ENCODE measurements at places on chromosomes 2 and 18.

- DNase-seq: no peak
- H3K4me1 ChIP-seq: peaks cover 15% of the 10 kb centered on the region
- no peaks in the 10 kb centered on the region for H3K27me3 ChIP-seq
- H3K36me3 ChIP-seq: no peaks in the 10 kb centered on the region
- peak overlapping the region; percentile 23 for H3K27ac ChIP-seq
Observed at GRCh38 chr2:113124181-113124961, 3.0 kb upstream of the IL1RN start.

- peaks cover 5% of the 10 kb centered on the region for H3K36me3 ChIP-seq
- H3K4me3 ChIP-seq: no peak overlapping the region
- H3K4me1 ChIP-seq: peaks cover 37% of the 10 kb centered on the region
- no peaks in the 10 kb centered on the region for H3K27me3 ChIP-seq
- H3K27ac ChIP-seq: no peak overlapping the region
- no peak for DNase-seq
Observed at GRCh38 chr2:46547223-46548102, 68.1 kb downstream of the TMEM247 start.

GRCh38 chr2:161552015-161552414 is 72.2 kb upstream of the SLC4A10 start:
- no peak for DNase-seq

GRCh38 chr2:202703091-202703490 is 68.3 kb downstream of the FAM117B start:
- H3K27ac ChIP-seq: peak overlapping the region; percentile 55
- no peak overlapping the region for H3K4me3 ChIP-seq
- no peak for DNase-seq

GRCh38 chr2:85156153-85156552 is 23.0 kb downstream of the TCF7L1 start:
- no peak overlapping the region for H3K27ac ChIP-seq
- H3K4me1 ChIP-seq: peaks cover 63% of the 10 kb centered on the region
- no peaks in the 10 kb centered on the region for H3K27me3 ChIP-seq
- H3K4me3 ChIP-seq: no peak overlapping the region
- no peak for DNase-seq
- H3K36me3 ChIP-seq: no peaks in the 10 kb centered on the region

GRCh38 chr18:79400591-79401381 is 5.1 kb downstream of the NFATC1 start:
- peaks cover 41% of the 10 kb centered on the region for H3K4me1 ChIP-seq
- DNase-seq: no peak
- H3K27me3 ChIP-seq: no peaks in the 10 kb centered on the region
- H3K4me3 ChIP-seq: peak overlapping the region; percentile 58
- no peaks in the 10 kb centered on the region for H3K36me3 ChIP-seq

DNA sequence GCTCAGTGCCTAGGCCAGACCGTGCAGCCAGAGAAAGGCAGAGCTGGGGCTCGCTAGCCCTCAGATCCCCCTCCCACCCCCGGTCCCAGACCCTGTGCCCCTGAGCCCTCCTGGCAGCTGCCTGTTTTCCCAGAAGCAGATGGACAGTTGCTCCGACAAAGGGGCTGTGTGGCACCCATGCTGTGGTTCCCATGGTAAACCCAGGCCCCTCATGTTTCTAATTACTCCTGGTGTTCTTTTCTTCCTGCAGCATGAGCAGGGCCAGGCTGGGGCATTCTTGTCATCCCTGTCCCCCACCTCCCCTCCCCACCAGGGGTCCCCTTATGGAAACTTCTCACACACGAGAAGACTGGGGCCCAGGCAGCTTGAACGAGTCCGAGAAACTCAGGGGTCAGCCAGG is 269.6 kb downstream of the HAUS1 start:
- DNase-seq: no peak
- no peaks in the 10 kb centered on the region for H3K27me3 ChIP-seq
- H3K4me1 ChIP-seq: no peaks in the 10 kb centered on the region
- no peak overlapping the region for H3K27ac ChIP-seq
- H3K4me3 ChIP-seq: no peak overlapping the region

DNA sequence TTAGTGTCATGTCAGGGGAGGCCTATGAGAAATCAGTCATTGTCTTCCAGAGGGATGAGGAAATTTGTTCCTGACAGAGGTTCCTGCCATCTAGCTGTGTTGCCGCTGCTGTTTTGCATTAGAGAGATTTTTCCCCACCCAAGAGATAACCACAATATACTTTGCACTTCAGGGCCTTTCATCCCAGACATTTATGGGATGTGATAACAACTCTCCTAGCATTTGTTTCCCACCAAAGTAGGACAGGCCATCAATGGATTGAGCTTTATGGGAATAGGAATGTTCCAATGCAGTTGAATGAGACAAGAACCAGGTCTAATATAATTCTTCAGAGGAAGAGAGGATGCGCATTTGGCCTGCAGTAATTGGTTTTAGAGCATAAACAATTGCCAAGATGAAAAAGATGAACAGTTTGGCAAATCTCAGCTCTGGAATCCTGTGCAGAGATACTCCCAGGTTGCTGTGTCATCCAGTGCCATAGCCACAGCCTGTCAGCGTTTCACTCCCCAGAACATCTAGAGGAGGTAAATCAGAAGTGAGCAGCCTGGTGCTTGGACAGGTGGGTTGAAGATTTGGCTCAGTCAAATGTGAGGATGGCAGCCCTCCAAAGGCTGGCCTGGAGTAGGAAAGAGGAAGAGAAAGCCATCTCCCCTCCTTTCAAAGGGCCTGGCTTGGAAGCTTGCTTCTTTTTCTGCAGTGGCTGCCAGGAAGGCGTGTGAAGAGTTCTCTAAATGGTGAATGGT is 93.7 kb upstream of the SETBP1 start:
- H3K4me3 ChIP-seq: no peak overlapping the region
- H3K36me3 ChIP-seq: no peaks in the 10 kb centered on the region
- H3K27me3 ChIP-seq: no peaks in the 10 kb centered on the region
- no peak overlapping the region for H3K27ac ChIP-seq
- DNase-seq: no peak

GRCh38 chr18:49464718-49465598 is 4.5 kb upstream of the DYM start:
- peaks cover 4% of the 10 kb centered on the region for H3K27me3 ChIP-seq
- H3K4me3 ChIP-seq: no peak overlapping the region
- no peak overlapping the region for H3K27ac ChIP-seq
- no peak for DNase-seq
- no peaks in the 10 kb centered on the region for H3K36me3 ChIP-seq

- no peaks in the 10 kb centered on the region for H3K4me1 ChIP-seq
- no peak overlapping the region for H3K4me3 ChIP-seq
- H3K27ac ChIP-seq: no peak overlapping the region
- no peak for DNase-seq
- H3K36me3 ChIP-seq: no peaks in the 10 kb centered on the region
- H3K27me3 ChIP-seq: no peaks in the 10 kb centered on the region
Observed at GRCh38 chr2:136057023-136057801, 60.7 kb downstream of the CXCR4 start.

GRCh38 chr2:195779491-195779890 is 122.5 kb downstream of the SLC39A10 start:
- no peaks in the 10 kb centered on the region for H3K36me3 ChIP-seq
- H3K4me1 ChIP-seq: no peaks in the 10 kb centered on the region
- H3K4me3 ChIP-seq: no peak overlapping the region
- H3K27me3 ChIP-seq: no peaks in the 10 kb centered on the region
- H3K27ac ChIP-seq: no peak overlapping the region

DNA sequence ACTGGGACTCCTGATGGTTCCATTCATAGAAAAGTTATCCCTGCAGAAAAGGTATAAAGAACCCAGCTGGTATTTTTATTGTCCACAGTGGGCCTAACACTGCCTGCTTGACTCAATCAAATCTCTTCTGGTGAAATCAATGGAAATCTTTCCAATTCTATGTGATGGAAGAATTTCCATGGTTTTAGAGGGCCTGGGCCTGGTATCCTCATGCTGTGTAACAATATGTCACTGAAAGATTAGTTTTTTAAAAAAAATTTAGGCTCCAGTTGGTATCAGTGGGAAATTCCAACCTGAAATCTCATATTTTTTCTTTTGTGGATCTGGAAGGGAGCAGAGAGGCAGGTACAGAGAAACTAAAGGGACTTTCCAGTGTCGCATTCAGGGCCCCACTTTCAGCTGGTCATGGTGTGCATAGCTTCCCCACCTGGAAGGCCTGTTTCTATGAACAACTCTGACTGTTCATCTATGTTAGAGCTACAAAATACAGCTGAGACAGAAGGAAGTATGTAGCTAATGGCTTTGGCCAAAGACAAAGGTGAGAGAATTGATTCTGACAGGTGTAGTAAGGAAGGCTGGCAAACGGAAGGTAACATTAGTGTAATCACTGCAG is 20.9 kb downstream of the NEB start:
- no peak overlapping the region for H3K27ac ChIP-seq
- H3K36me3 ChIP-seq: no peaks in the 10 kb centered on the region
- DNase-seq: no peak
- H3K4me1 ChIP-seq: no peaks in the 10 kb centered on the region
- H3K27me3 ChIP-seq: no peaks in the 10 kb centered on the region
- no peak overlapping the region for H3K4me3 ChIP-seq

All from esophagus squamous epithelium (tissue), 5 donors.